ENCODE measurements at places on chromosomes 1 and 21.

- DNase-seq, result no peak
Observed at GRCh38 chr1:246780264-246780663, 56.1 kb downstream of the SCCPDH start.

- no peak for DNase-seq
Observed at GRCh38 chr1:38589036-38589435, 270.5 kb downstream of the RRAGC start.

DNA sequence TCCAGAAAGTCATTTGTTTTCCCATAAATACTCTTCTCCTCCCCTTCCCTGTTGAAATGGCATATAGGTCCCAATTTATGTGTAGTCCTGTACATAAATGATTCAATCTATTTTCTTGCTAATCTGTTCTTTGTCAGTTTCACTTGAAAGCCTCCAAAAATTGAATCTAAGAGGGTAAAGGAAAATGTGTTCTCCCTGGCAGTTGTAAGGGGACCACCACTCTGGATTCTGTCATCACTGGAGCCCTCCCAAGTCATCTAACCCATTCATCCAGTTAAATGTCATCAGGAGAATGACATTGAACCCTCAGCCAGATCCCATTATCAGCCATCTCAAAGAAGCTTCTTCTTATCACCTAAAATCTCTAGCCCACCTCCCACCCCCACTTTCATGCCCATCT lies 35.0 kb upstream of the RNF2 start:
- no peak for DNase-seq

DNA sequence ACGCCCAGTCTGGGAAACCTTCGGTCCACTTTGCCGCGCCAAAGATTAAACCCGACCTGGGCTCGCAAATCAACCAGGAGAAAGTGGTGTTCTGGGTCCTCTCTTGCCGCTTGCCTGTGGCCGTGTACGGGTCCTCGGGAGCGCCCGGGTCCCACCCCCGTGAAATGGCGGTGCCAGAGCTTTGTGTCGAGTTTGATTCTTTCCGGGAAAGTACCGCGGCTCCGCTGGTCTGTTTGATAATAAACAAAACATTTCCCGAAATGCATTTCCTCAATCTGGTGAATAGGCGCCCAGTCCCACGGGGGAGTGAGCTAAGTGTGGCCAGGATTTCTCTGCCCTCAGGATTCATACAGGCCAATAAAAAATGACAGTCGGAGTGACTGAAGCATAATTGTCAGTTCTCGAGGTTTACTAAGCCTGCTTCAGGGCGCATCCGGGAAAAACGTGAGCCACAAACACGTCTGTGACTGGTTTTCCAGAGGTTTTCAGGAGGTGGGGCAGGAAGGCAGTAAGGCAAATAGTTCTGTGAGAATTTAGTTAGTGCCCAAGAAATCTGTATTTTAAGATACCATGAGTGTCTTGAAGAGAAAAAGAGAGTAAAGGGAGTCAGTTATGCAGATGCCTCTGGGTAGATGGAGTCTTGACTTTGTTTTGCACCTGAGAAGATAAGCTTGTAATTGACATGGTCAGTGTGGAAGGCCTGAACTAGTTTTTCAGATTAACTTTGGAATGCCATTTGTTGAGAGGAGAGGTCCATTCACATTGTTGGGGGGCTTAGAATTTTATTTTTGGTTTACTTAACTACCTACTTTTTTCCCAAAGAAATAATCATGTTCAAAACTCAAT lies 675 bp downstream of the IFNAR1 start:
- DNase-seq, result peak; percentile 40

- no peak for DNase-seq
Observed at GRCh38 chr1:201014816-201015200, 8.7 kb downstream of the KIF21B start.

DNA sequence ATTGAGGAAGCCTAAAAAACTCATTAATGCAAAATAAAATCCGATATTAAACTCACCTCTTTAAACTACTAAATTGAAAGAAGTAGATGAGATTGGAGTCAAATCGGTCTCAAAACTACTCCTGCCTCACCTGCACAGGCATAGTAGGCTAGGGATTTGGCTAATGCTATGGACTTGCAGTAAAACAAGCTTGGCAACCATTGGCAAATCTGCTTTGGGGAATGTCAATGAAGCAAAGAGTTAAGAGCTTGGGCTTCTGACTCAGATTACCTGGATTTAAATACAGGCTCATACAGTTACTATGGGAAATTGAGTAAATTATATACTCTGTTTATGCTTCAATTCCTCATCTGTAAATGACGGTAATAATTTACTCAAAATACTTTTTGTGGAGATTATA lies 111.4 kb downstream of the TTLL7 start:
- DNase-seq, result no peak

- no peak for DNase-seq
Observed at GRCh38 chr1:115173151-115173550, 83.8 kb upstream of the TSPAN2 start.

DNA sequence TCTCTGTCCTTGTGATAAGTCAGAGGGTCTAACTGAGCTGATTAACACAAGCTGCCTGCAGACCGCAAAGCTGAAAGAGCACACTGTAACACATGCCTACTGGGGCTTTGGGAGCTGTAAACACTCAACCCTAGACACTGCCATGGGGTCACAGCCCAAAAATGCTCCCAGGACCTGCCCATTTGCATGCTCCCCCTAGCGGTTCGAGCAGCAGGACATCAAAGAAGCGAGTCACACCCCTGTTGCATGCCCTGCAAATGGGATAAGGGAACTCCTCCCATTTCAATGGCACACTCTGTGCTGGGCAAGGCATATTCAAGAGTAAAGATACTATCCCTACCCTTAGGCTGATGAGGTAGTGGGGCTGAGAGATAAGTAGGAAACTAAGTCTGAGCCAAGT lies 22.8 kb downstream of the LCE3E start:
- peak; percentile 34 for DNase-seq

DNA sequence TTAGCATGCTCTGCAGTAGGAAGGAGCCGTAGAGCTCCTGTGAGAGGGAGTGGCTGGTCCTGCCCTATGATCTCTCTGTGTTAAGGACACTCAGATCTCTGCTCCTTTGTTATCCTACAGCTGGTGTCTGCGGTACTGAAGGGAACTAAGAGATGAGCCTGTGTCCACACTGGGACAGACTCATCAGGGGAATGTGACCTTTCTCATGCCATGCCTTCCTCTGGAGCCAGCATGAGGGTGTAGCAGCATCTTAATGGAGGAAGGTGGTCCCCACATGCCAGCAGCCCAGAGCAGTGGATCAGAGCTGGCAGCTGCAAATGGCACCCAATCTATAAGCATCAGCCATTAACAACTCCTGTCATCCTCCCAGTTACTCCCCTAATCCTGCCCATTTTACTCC lies 24.7 kb upstream of the GUCA2B start:
- DNase-seq, result no peak

DNA sequence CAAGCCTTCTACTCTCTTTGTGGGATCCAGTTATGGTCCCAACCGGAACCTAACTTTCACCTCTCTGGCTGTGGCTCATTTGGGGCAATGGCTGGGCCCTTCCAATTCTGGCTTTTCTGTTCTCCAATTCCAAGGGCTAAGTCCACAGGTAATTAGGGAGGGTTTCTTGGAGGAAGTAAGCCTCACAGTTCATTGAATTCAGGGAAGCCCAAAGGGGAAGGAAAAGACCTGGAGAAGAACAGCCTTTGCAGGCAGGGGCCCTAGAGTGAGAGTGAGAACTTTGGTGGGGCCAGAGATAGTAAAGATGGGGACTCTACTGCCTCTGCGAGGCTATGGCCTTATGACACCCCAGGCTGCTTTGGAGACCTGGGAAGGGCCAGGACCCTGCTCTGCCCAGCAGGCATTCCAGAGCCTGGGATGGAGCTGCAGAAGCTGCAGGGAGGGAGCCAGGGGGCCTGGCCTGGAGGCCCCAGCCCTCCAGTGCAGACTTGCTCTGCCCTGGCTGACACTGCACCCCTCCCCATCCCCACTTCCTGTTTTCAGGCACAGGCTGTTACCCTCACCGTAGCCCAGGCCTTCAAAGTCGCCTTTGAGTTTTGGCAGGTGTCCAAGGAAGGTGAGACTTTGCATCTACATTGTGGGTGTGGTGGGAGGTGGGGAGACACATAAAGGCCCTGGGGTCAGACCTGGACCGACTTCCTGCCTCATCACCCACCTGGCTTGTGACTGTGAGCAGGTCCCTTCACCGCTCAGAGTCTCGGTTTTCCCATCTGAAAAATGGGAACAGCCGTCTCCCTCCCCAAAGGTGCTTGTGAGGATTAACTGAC lies 18.9 kb downstream of the LDLRAP1 start:
- DNase-seq, result no peak

- peak; percentile 58 for DNase-seq
Observed at GRCh38 chr1:88608139-88608943, 75.7 kb upstream of the PKN2 start.

GRCh38 chr1:228463559-228464455 lies 23.4 kb upstream of the RNF187 start:
- DNase-seq, result no peak

GRCh38 chr1:74429580-74429979 lies 82.8 kb downstream of the LRRC53 start:
- DNase-seq, result no peak

- no peak for DNase-seq
Observed at GRCh38 chr1:70874818-70875217, 172.8 kb downstream of the PTGER3 start.

GRCh38 chr1:234765181-234765580 lies 155.2 kb upstream of the IRF2BP2 start:
- DNase-seq, result no peak

DNA sequence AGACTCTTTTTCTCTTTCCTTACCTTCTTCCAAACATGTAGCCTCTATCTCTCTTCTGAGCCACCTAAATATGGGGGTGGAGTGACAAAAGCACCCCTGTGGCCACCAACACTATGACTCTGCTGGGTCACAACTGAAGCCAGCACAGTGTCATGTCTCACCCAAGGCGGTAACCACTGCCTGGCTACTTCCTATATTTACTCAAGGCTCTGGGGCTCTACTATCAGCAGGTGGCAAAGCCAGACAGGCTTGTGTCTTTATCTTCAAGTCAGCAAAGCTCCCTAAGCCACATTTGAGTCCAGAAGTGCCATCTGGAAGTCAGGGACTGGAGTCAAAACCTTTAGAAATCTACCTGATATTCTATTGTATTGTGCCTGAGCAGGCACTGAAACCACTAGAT lies 1515.2 kb downstream of the PLA2G4A start:
- DNase-seq, result no peak

GRCh38 chr21:35016517-35017188 lies 32.4 kb downstream of the RUNX1 start:
- no peak for DNase-seq

Measured in HEK293T (cell line).